ENCODE measurements at places on chromosomes 6 and 20. TPM values are rescaled to one million over a fixed set of nuclear protein-coding genes. Genes with fewer than 3 reads are reported as not detected.

HTR1E gene
- not detected for total RNA-seq

ZNF334 gene
- total RNA-seq: 0.22 TPM

TAGAP gene
- total RNA-seq: not detected

RIPPLY2 gene
- 0.17 TPM for total RNA-seq

MYB gene
- total RNA-seq: not detected

Measured in dermis lymphatic vessel endothelial cell (primary cell).